ENCODE measurements at places on chromosomes 2 and 18. TPM values are rescaled to one million over a fixed set of nuclear protein-coding genes. Genes with fewer than 3 reads are reported as not detected.

DNA sequence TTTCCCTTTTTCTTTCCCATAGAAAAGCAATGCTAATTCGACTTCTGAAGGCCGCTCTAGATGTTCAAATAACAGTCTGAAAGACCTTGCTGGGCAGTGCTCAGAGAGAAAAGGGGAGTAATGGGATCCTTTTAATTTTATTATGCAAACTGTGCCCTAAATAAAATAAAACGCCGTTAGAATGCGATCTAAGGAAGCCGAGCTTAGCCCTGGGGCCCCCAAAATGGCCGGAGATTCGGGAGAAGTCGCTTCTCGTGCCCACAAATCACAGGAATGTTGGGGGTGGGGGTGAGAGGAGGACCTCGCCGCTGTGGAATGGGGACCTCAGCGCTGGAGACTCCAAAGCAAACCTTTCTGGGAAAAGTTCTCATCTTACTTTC, 8.4 kb upstream of the POU3F3 start:
- H3K36me3 ChIP-seq, result no peaks in the 10 kb centered on the region
- H3K4me3 ChIP-seq, result no peak overlapping the region
- peak overlapping the region; percentile 7 for H3K27ac ChIP-seq
- peaks cover 75% of the 10 kb centered on the region for H3K27me3 ChIP-seq
- peaks cover 12% of the 10 kb centered on the region for H3K4me1 ChIP-seq

Gene AKAIN1
- not detected for total RNA-seq

Gene OR6B2
- not detected for total RNA-seq

DNA sequence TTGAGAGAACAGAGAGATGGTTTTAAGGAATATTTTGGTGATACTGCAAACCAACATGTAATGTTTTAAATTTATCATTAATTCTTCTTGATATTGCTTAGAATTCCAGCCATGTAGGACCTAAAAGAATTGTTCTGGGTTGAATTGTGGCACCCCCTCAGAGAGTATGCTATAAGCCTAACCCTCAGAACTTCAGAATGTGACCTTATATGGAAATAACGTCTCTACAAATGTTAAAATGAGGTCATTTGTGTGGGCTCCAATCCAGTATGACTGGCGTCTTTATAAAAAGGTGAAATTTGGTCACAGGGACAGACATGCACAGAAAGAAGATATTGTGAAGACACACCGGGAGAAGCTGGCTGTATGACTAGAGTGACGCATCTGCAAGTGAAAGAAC, 193.6 kb downstream of the NRXN1 start:
- no peaks in the 10 kb centered on the region for H3K36me3 ChIP-seq
- no peak overlapping the region for H3K4me3 ChIP-seq
- H3K4me1 ChIP-seq, result no peaks in the 10 kb centered on the region
- H3K27me3 ChIP-seq, result no peaks in the 10 kb centered on the region

GRCh38 chr18:36296650-36297416, 680 bp upstream of the FHOD3 start:
- DNase-seq, result no peak
- no peaks in the 10 kb centered on the region for H3K36me3 ChIP-seq
- H3K27ac ChIP-seq, result no peak overlapping the region

GRCh38 chr2:85662899-85663593, 5.0 kb downstream of the SFTPB start:
- peaks cover 8% of the 10 kb centered on the region for H3K36me3 ChIP-seq
- no peak overlapping the region for H3K27ac ChIP-seq
- H3K4me3 ChIP-seq, result no peak overlapping the region
- no peaks in the 10 kb centered on the region for H3K27me3 ChIP-seq
- DNase-seq, result no peak
- no peaks in the 10 kb centered on the region for H3K4me1 ChIP-seq

GRCh38 chr2:102241616-102242305, 54.9 kb downstream of the IL1RL2 start:
- DNase-seq, result no peak
- H3K27me3 ChIP-seq, result peaks cover 14% of the 10 kb centered on the region
- H3K36me3 ChIP-seq, result no peaks in the 10 kb centered on the region

DNA sequence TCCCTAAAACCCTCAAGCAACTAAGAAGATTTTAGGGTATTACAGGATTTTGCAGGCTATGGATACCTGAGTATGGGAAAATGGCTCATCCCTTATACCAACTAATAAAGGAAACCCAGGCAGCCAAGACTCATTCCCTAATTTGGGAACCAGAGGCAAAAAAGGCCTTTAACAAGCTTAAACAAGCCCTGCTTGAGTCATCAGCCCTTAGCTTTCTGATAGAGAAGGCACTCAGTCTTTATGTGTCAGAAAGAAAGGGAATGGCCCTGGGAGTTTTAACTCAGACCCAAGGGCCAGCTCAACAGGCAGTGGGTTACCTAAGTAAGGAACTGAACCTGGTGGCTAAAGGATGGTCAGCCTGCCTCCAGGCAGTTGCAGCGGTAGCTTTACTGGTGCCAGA, 96.9 kb upstream of the RMP24 start:
- no peak for DNase-seq
- H3K36me3 ChIP-seq, result no peaks in the 10 kb centered on the region
- H3K27ac ChIP-seq, result no peak overlapping the region
- H3K27me3 ChIP-seq, result peaks cover 27% of the 10 kb centered on the region
- no peak overlapping the region for H3K4me3 ChIP-seq

Gene CLEC4F
- not detected for total RNA-seq

Data from activated B cell treated with CpG ODN at 0.5 μM for 24 hours (primary cell).